Hindlimb muscle (tissue), 1 donor: ENCODE measurements at places on chromosomes 1 and 21. TPM values are rescaled to one million over a fixed set of nuclear protein-coding genes. Genes with fewer than 3 reads are reported as not detected.
A peak's percentile ranks its signal among the peaks of the same experiment; 100 is the strongest.

GRCh38 chr21:41622831-41623548 lies 115.0 kb upstream of the TMPRSS2 start:
- DNase-seq = no peak

DNA sequence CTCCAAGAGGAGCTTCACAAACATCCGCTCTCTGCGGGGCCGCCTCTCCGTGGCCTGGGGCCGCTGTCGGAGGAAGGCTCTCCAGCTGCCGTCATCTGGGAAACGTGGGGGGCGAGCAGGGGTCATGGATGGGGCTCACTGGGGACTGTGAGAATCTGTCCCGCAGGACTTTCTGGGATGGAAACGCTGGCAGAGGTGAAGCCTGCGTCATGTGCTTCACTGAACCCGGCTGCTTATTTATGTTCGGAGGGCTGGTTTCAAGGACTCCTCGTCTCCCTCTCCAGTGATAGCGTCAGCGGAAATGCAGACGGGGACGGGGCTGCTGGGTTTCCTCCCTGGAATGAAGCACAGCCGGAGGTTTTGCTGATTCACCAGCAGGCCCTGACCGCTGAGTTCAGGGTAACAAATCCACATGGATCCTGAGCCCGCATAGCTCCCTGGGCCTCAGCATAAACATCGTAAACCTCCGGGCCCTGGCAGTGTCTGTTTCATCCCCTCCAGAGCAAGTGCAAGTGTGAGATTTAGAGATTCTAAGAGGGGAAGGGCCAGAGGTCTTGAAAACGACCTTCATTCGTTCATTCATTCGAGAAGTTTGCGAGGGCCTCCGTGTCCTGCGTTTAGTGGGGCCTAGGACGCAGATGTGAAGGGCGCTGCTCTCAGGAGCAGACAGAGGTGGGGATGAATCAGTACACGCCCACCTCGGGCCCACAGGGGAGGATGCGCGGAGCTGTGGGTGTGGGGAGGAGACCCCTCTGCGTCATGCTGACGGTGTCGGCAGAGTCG lies 7.0 kb upstream of the POFUT2 start:
- peak; percentile 86 for DNase-seq

GRCh38 chr1:177591155-177591554 lies 378.7 kb downstream of the SEC16B start:
- DNase-seq = no peak

DNA sequence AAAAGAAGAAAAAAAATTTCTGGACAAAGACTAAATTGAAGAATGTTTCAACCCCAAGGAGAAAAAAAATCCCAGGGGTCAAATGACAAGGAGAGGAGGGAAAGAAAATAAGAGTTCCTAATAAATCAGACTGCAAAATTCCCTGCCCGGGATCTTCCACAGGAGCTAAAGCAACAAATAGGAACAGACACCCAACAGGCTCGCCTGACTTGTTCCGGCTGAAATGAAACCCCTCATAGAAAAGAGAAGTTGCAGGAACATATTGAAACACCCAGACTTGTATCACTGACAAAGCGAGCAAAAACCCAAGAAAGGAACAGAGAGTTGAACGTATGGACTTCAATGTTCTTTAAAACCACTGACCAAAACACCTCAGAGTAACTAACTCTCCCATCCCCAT lies 123.0 kb downstream of the TIAM1 start:
- DNase-seq = no peak

DNA sequence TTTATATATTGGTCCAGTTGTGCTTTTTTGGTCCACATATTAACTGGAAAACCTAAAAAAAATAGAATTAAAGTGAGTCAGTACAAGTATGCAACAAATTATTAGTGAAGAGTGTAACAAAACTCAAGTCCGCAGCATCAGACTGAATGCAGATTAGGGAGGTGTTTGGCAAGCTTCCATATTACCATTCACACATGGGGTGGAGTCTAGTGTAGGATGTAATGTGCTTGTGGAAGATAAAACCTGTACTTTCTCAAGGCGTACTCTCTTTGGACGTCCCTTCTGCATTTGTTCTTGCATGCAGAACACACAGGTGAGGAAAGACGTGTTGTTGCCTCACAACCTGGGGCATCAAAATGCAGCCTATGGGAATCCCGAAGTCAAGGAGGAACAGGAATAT lies 668.7 kb downstream of the MRPL39 start:
- DNase-seq = no peak

DNA sequence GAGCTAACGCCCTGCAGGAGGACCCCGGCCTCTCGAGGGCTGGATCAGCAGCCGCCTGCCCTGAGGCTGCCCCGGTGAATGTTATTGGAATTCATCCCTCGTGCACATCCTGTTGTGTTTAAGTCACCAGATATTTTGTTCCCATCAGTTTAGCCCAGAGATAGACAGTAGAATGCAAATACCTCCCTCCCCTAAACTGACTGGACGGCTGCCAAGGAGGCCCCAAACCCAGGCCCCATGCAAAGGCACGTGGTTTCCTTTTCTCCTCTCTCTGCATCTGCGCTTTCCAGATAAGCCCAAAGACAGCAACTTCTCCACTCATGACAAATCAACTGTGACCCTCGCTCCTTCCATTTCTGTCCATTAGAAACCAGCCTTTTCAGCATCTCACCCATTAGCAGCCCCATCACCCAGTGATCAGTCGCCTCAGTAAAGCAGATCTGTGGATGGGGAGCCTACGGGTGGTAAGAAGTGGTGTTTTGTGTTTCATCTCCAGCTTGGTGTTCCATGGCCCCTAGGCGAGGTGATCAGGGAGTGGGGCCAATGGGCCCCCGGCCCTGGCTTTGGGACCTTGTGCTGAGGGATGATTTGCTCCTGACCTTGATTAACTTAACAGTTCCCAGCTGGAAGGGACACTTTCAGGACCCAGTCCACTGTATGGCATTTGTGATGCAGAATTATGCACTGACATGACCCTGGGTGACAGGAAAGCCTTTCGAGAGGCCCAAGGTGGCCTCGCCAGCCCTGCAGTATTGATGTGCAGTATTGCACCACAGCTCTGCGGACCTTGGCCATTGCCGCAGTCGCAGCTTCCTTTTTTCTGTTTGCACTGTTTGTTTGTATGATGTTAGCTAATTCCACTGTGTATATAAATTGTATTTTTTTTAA lies 5.2 kb downstream of the NPPA start:
- peak; percentile 40 for DNase-seq

DNA sequence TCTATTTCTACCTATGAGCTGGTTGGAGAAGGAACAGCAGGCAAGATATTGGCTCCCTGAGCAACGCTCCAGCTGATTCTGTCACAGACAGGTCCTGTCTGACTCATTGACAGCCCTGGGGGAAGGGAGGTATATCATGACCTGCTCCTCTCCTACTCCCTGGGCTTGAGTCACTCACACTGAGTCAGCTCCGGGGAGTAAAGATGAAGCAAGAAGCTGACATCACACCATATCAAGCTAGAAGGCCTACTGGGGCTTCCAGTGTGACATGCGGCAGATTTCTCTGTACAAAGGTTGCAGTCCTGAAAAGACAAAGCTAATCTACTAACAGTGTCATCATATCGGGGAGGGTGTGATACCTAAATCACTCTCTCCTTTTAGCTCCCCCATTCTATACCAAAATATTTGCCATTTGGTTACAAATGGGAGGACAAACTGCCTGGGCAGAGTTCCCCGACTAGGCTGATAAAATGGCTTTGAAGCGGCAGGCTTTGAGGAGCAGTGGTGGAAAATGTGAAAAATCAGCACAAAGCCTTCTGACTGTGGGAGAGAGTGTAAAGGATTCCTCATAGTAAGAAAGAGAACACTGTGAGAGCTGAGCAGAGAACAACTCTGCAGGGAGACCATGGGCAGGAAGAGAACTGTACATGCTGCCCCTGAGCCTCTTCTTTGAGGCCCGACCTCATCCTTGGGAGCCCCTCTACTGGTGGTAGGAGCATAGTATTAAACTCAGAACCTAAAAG lies 15.5 kb downstream of the PI4KB start:
- no peak for DNase-seq

DNA sequence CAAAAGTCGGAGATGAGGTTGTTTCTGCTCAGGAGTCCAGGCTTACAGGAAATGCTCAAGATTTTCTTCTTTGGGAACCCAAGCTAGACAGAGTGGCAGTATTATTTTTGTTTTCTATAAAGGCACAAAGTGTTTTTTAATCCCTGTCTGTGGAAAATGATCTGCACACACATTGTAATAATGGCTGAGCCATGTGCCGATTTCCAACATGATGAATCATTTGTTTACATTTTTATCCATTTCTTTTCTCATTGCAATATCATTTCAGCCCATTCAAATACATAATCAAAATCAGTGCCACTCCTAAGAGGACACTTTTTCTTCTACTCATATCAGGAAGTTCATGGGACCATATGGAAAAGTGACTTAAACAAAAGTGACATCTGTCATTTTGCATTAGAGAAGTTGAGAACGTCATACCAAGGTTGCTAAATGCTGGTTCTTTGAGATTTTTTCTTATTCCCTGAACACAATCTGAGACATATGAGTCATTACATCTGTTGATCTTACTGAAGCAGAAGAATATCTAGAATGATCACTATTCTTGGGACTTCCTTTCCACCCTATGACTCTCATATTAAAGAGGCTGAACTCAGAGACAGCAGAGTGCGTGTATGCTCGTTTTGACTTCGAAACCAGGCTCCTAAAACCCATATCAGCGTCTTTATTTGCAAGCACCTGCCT lies 44.9 kb downstream of the ACTA1 start:
- DNase-seq = no peak

DNA sequence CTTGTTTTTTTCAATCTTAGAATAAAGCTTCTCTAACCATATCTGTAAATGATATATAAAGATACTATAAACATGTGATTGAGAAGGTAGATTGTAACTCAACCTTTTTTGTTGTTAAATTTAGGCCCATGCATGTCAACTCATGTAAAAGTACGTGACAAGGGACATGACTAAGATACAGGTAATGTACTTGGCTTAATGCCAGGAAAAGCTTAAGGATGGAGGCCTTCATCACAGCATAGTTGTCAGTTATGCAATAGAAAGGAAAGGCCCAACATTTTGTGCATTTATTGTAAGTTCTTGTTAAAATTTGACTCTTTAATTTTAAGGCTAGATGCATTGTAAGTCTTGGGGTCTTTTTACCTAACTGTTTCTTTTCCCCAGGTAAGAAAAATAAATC lies 305.1 kb downstream of the LTN1 start:
- no peak for DNase-seq

EXTL2 gene
- polyA plus RNA-seq = 25.1 TPM

DNA sequence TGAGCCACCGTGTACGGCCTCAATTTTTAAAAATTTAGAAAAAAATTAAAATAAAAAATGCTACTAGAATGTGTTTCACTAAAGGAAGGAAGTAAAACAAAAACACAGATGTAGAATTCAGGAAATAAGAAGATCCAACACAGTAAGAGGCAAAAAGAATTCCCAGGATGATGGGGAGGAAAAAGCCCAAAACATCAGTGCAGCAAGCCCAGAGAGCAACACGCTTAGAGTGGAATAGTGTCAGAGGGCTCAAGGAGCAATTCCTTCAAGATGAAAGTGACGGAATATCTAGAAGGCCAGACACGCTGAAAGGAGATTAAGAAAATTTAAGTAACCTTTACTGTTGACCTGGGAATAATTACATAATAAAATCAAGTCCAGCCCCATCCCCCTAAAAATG lies 80.4 kb downstream of the DAP3 start:
- no peak for DNase-seq

DRAXIN gene
- 0.26 TPM for polyA plus RNA-seq

DNA sequence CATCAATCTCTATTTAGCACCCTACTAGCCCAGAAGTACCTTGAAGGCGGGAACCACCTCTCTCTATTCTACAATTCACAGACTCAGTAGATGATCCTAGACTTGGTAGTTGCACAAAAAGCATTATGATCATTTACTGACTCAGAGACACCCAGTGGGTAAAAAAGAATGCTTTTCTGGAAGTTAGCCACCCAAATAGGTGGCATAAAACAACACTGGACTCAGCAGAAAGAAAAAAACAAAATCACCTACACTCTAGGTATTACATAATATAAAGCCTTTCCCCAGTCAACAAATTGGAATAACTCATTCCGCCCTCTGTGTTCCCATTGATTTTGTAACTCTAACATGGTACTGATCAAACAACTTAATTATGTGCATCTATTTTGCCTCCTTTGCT lies 126.3 kb downstream of the PTPN14 start:
- no peak for DNase-seq

GBP1 gene
- polyA plus RNA-seq = 10.1 TPM

NBPF6 gene
- not detected for polyA plus RNA-seq

DNA sequence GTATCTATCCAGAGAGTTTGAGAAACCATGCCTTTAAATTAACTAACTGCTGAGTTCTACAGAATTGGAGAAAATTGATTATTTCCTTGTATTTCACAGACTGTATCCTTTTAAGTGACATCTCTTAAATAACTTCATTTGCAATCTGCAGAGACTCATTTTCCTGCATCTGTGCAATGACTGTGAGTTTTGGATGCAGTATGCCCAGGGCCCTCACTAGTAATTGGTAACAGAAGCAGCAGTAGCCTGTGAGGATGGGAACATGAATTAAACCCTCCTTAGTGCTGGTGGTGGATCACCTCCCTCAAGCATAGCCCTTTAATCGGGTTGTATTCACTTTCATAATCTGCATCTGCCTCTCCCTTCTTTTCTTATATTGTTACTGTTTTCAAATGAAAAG lies 21.7 kb upstream of the SH3D21 start:
- no peak for DNase-seq

- peak; percentile 85 for DNase-seq
These were observed 3.4 kb upstream of the CASQ2 start for GRCh38 chr1:115771847-115772457.

DNA sequence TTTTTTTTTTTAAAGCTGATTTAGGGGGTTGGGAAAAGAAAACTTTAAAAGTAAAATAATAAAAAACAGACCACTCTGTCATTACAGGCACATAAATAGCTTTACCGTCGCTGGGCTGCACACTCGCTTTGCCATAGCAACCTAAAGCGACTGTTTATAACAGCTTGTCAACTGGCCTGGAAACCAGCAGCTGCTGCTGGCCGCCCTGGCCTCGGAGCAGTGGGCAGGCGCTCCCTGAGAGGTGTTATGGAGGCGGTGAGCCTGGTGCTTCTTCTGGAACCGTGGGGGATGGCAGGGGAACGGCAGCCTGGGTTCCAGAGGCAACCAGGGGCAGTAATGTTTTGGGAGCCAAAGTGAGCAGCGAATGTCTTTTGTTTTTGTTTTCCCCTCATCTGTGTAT lies 45.7 kb downstream of the ATP2B4 start:
- peak; percentile 88 for DNase-seq

GRCh38 chr1:163178628-163179027 lies 24.1 kb downstream of the RGS5 start:
- no peak for DNase-seq

- DNase-seq = no peak
These were observed 85.0 kb upstream of the KCNJ15 start for GRCh38 chr21:38171723-38172344.

GBP6 gene
- polyA plus RNA-seq = not detected

GNAT2 gene
- polyA plus RNA-seq = not detected
